H1 (cell line): ENCODE measurements at places on chromosomes 7 and 10.
A peak's percentile ranks its signal among the peaks of the same experiment; 100 is the strongest.

DNA sequence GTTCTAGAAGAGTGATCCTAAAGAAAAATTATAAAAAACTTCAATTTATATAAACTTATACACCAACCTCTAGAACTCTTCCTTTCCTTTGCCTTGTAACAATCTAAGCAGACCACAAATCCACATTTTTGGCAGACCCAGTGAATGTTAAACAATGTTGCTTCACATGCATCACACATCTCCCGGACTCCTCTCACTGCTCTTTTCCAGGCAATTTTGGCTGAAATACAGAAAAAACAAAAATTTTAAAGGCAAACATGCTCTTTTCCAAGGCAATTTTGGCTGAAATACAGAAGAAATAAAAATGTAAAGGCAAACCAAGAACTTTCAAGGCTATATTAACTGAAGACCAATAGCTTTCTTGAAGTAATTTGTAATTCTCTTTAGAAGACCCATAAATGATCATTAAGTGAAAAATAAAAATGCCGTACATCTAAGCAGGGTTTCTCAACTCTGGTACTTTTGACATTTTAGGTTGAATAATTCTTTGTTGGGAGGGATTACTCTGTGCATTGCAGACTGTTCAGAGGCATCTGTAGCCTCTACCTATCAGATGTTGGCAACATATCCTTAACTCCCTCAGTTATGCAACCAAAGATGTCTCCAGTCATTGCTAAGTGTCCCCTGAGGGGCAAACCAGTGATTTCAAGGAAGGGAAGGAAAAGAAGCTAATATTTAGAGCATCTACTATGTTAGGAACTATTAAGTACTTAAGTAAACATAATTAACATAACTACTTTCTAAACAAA is 64.4 kb downstream of the NRBF2 start:
- no peak for DNase-seq

DNA sequence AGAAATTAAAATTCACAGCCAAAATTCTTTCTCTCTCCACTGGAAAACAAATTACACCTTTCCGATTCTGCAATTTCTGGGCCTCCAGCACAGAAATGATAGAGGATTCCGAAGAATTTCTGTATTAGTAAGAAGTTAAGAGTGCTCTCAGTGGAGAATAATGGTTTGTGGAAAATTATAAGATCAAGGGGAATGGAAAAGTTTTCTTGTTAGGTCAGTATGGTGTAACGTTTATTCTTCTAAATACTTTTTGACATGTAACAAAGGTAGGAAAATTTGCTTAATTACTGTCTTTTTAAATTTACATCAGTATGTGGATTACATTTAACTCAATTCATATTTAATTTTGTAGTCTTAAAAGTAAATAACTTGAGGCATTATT is 288.3 kb upstream of the NFE2L3 start:
- no peak for DNase-seq

- no peak for DNase-seq
Observed at GRCh38 chr10:123446449-123447156, 219.6 kb upstream of the GPR26 start.

DNA sequence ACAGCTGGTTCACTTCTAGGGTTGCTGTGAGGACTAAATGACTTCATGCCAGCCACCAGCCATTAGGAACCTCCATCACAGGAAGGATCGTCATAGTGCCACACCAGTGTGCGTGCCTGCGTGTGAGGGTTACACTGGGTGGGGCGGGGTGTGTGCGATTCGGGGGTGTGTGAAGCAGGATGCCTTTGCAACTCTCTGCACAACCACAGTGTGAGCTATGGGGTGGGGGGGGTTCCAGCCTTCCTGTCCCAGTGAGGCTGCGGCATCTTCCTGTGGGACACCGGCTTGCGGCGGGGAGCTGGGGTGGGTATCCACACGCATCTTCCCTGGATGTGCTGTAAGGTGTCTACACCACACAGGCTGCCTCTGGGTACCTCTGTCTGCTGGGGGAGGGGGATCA is 6.9 kb upstream of the ELFN1 start:
- DNase-seq, result no peak

DNA sequence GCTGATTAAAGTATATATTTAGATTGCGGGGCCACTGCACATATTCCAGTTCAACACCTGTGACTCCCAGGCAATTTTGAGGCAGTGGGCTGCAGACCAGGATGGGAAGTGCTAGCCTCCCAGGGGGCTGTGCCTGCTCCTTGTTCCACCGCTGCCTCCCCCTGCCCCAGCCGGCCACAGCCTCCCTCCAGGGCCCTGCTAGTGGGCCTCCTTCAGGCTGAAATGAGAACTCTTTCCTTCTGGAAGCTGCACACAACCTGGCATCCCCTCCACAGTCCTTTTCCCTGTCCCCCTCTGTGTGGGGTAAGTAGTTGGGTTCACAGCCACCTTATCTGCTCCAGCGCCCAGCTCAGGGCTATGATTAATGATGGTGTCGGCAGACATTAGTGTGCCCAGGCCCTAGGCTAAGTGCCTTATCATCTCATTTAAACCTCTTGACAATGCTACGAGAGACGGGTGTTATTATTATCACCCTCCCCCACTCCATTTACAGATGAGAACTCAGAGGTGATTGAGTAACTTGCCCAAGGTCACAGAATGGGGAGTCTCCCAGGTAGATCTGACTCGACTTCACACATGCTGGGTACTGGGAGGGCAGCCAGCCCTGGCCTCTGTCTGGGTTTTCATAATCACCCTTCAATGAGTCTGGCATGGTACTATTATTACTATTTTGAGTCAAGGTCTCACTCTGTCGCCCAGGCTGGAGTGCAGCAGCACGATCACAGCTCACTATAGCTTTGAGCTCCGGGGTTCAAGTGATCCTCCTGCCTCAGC is 10.8 kb upstream of the SFRP5 start:
- DNase-seq, result no peak

- DNase-seq, result no peak
Observed at GRCh38 chr10:70828923-70829322, 13.2 kb downstream of the SGPL1 start.

DNA sequence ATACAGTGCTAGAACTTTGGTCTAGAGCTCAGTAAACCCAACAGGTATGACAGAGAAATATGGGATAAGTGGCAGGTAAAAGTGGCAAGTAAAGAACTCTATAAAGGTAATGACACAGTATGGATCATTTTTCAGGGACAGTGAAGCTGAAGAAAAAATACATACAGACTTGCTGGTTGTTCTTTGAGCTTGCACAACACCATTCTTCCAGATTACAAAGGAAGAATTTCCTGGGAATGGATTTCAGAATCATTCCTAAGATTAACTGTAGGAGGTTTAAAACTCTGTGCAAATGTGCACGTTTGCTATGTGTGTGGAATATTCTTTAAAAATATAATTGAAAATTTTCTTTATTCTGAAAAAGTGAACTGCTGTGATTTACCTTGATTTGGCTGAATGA is 36.0 kb downstream of the PHF14 start:
- no peak for DNase-seq

DNA sequence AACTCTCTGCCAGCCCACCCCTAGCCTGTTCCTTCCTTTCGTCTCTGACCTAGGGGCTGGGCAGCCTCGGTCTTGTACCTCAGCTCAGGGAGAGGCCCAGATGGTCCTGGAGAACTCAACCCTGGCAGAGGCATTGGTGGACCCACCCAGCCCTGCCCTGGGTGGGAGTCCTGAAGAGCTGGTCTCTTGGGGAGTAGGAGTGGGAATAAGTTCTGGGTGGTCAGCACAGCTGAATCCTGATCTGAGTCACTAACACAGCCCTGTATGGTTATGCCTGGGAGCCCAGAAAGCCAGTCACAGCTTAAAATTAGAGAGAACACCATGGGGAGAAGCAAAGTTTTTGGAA is 84.0 kb downstream of the SORBS1 start:
- no peak for DNase-seq

GRCh38 chr10:88232983-88233543 is 350.1 kb downstream of the RNLS start:
- no peak for DNase-seq

- no peak for DNase-seq
Observed at GRCh38 chr7:11394438-11394837, 420.8 kb downstream of the PHF14 start.

DNA sequence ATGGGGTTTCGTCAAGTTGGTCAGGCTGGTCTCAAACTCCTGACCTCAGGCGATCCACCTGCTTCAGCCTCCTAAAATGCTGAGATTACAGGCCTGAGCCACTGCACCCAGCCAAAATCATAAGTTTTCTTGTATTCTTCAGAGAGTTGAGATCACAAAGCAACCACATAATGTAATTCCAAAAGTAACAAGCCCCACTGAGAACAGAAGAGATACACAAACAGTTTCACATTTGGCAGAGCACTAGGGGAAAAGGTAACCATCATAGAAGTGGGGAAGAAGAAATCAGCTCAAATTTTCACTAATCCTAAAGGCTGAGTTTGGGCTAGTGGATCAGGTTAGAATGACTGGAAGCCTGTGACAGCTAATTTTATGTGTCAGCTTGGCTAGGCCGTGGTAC is 5.4 kb upstream of the CEP41 start:
- no peak for DNase-seq

DNA sequence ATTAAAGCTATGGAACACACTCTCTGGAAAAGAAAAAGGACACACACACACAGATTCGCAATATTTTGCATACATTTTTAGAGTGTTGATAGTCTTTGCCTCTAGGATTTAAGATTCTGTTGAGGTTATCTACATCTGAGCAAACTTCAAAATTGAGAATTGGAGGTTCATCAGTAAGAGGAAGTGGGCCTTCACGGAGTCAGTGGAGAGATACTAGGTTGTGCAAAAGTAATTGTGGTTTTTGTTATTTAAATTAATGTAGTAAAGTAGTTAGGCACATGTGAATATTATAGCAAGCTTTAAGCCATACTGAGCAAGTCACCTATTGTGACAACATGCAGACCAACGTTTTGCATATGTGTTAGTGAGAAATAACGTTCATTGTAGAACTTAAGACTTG is 19.8 kb upstream of the NXPH1 start:
- DNase-seq, result no peak

- no peak for DNase-seq
Observed at GRCh38 chr10:104683567-104683966, 42.5 kb downstream of the SORCS3 start.

DNA sequence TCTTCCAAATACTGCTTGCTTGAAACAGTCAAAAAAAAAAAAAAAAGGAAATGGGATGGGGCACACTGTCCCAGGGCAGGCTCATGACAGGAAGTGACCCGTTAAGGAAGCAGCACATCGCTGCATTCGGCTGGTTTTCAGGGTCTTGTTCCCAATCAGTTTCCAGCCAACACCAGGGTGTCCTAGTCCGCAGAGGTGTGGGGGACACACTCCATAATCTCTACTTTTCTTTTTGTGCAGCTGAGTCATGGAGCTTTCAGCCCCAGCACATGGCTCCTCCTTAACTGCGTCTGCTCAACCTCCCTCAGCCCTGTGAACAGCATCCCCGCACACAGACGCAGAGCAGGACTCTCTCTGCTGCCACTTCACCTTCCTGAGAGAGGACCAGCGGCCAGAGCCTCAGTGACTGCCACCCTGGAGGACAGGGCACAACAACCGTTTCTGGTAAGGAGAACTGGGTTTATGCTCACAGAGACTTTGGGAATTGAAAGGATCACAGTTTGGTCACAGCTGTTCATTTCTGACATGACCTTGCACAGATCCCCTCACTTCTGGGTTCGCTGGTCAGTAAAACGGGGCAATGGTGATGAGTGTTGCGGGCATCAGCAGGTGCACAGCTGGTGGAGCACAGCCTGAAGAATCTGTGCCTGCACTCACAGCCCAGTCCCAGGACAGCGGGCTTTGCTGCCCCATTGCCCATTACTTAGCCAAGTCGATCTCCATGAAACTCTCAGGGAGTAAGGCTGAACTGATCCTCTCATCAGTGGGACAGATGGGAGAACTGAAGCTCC is at the start of gene GIMAP5:
Gene GIMAP5, plus strand, starts transcription at position 154 of the 791 bp plus-strand sequence. CDS start 3,467 bp downstream, outside the sequence.
- DNase-seq, result no peak

GRCh38 chr10:108443636-108444035 is 1279.1 kb upstream of the SORCS1 start:
- DNase-seq, result no peak

GRCh38 chr7:104861729-104862390 is 152.1 kb upstream of the KMT2E start:
- DNase-seq, result no peak

DNA sequence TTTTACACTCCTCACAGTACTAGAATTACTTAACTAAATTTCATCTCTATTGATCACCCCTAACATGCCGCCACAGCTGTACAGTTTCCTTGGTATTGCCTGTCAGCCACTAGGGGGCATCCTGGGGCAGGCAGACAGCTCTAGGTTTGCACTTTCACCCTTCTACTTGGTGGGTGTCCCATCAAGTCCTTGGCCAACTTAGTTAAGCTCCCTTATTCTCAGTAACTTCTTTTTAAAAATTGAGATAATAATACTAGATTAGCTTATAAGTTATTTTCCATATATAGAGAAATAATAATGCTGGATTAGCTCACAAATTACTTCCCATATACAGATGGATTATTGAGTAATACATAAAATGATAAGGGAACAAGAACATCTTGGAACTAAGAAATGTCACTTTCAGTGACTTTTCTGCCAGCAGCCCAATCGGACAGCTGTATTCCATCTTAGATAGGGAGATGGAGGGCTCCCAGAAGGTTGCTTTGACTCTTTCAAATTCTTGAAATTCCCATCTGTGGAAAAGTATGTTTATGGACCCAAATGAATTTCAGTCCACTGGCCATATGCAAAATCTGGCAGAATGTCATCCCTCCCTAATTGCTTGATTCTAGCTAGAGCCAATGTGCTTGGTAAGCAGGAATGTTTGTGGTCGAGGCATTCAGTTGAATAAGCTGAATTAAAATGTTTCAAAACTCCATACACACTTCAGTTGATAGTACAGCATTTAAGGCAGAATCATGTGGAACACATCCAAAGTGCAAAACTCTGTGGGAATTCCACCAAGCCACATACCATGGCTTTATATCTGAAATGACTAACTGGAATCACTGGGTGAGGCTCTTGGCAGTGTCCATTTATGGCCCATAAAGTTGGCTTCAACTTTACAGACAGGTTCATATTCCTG is 309.7 kb downstream of the CSTF2T start:
- peak; percentile 75 for DNase-seq

DNA sequence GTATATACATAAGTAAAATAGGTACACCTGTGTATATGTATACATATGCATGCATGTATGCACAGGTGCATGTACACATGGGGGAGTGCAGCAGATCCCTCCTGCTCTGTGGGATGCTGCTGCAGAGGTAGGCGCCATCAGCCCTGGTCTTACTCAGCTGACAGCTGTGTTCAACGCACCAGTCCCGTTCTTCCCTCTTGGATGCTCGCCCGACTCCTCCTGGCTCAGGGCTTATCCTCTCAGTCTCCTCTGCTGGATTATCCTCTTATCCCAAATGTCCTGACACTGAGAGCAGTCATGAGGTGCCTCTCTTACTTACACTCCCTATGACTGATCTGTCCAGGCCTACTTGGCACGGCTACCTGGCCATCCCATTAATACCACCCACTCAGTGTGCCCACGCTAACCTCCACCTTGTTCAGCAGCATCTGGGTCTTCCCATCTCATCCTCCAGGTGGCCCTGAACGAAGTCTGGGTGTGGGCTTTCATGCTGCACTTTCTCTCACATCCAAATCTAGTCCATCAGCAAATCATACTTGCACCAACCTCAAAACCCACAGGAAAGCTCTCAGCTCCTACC is 357.1 kb downstream of the TCERG1L start:
- DNase-seq, result no peak
